Right cardiac atrium (tissue), 5 donors: ENCODE measurements at places on chromosomes 5 and 9.

- DNase-seq, result no peak
These were observed 25.5 kb downstream of the NDUFA8 start for GRCh38 chr9:122133984-122134535.

GRCh38 chr9:110244616-110245015, 11.7 kb downstream of the TXN start:
- DNase-seq, result no peak

- DNase-seq, result no peak
These were observed 67.6 kb downstream of the FYB1 start for GRCh38 chr5:39151745-39152144.

GRCh38 chr9:127567035-127567729, 44.9 kb upstream of the STXBP1 start:
- DNase-seq, result peak; percentile 72

DNA sequence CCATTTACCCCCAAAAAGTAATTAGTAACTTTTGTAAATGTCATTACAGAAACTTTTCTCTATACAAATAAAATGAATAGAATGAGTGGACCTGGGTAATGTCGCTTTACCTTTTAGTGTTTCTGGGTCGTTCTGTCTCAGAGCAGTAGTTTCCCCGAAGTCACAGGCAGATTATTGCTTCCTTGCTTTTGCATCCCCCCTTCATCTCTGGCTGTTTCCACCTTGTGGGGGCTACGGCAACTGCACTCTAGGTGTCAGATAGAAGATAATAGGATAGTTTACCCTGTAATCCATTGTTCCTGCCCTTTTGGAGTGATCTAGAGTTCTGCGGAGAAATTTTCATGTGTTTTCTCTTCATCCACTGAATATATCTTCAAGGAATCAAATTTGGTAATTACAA, 68.7 kb downstream of the PRR16 start:
- no peak for DNase-seq

DNA sequence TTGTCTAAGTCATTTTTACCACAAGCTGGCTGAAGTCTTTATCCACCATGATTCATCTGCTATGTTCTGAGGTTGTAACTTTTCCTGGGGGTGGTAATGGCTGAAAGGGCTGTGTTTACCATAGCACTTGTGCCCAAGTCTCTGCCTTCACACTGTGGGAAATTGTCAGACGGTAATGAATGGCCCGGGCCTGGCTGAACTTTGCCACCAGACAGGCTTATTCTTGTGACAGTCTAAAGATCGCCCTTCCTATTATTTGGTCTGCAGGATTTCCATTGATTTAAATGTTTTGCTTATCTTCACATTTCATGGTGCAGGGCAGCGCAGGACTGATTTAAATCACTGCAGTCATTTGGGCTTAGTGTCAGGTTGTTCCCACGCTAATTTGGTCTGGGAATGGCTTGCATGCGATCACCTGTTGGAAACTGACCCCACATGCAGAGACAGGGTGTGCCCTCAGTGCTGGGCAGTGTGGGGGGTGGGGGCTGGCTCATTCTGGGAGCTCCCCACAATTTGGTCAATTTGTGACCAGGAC, 109.3 kb upstream of the ICE1 start:
- DNase-seq, result no peak

DNA sequence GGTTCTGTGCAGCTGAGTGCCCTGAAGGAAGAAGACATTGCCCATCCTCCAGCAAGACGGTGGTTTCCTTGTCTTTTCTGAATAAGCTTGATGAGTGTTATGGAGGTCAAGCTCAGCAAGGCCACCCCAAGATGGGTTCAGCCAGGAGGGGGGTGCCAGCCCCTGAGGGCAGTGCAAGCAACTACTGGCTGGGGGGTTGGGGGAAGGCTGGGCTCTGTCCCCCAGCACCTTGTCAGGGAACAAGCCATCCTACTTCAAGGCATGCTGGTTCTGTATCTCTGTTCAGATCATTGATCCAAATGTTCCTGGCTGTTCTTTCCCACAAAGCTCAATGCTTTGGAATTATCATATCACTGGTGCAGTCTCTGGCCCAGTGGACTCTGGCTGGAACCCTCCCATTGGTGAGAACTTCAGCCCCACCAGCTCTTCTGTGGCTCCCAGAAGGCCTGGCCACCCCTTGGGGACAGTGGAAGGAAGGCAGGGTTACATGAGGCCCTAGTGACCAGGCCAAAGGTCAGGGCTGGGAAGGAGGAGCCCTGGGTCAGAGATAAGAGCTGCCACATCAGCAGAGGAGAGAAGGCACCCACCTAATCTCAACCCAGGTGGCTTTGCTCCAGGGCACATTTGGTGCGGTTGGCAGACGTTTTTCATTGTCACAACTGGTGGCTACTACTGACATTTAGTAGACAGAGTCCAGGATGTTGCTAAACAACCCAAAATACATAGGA, 280.2 kb downstream of the IRX2 start:
- no peak for DNase-seq
